ENCODE measurements at places on chromosomes 7 and 10.

GRCh38 chr7:25388681-25389080, 160.4 kb upstream of the NPVF start:
- no peak for DNase-seq

DNA sequence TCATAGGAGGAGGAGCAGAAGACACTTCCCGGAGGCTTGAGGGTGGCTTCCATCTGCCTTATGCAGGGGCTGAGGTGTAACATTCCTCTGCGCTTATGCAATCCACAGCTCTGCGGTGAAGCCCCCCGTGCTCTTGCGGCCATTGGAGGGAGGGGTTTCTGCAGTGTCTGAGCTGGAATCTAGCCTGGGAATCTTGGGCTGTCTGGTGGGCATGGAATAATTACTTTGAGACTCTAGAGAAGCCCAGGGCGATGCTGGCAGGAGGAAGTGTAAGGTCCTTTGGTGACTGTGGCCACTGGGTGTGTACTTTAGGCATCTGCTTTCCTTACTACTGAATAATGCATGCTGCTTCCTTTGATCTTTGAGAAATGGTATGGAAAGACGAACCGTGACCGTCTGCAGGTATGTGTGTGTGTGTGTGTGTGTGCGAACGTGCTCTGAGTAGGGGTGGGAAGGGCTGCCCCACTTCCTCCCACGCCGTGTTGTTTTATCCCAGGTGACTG, 181.0 kb downstream of the PRPF18 start:
- DNase-seq = no peak

GRCh38 chr7:93910076-93910994, 4.0 kb downstream of the GNGT1 start:
- no peak for DNase-seq

DNA sequence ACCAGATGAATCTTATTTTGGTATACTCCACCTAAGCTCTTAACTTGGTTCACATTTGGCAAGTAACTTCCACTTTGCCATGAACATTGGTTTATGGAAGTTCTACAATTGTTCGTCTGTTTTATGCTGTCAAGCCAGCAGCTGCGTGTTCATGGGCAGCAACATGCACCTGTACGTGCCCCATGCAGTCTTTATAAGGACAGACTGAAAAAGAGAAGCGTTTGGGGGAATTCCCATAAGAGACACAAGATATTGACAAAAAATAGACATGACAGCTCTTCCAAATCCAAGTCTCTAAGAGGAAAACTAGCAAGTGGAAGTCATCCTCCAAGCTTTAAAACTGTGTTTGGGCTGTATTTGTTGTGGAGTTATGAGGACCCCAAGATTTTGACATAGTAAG, 151.6 kb downstream of the SLC16A9 start:
- DNase-seq = no peak

GRCh38 chr10:121648059-121648458, 49.8 kb upstream of the FGFR2 start:
- no peak for DNase-seq

DNA sequence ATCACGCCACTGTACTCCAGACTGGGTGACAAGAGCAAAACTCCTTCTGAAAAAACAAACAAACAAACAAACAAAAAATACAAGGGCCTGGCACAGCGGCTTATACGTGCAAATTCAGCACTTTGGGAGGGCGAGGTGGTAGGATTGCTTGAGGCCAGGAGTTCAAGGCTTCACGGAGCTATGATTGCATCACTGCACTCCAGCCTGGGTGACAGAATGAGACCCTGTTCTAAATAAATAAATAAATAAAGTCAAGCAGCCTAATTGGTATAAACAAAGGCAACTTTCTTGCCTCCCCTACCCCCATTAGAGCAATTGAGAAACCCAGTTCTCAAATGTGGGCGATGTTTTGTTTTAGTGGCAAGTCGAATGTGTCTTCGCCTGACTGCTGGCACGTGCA, 26.3 kb upstream of the KPNA7 start:
- DNase-seq = no peak

GRCh38 chr7:92834507-92835260, 1.7 kb downstream of the CDK6 start:
- no peak for DNase-seq

- DNase-seq = peak; percentile 66
Measured at GRCh38 chr7:2519119-2519930, at the start of gene LFNG. Gene LFNG (plus strand): TSS chr7:2519774. CDS start chr7:2519862, 88 bp downstream.

DNA sequence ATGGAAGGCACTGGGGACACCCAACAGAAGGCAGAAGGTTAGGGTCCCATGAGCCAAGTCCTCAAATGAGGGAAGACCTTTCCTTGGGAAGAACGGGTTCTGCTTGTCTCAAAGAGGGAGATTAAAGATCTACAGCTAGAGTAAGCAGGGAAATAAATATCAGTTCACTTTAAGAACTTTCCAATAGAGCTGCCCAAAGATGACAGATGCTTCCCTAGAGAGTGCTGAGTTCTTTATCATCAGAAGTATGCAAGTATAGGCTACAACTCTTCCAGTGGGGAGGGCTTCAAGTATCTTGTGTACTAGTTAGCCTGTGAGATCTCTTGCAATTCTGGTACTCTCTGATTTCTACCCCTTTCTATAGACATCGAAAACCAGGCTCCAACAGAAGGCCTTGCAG, 39.4 kb downstream of the EMX2 start:
- DNase-seq = no peak

GRCh38 chr10:25441270-25441669, 266.5 kb downstream of the GPR158 start:
- DNase-seq = no peak

GRCh38 chr10:114057855-114058254, 14.2 kb downstream of the ADRB1 start:
- no peak for DNase-seq

- DNase-seq = no peak
Measured at GRCh38 chr10:127815147-127815546, 77.6 kb downstream of the CLRN3 start.

DNA sequence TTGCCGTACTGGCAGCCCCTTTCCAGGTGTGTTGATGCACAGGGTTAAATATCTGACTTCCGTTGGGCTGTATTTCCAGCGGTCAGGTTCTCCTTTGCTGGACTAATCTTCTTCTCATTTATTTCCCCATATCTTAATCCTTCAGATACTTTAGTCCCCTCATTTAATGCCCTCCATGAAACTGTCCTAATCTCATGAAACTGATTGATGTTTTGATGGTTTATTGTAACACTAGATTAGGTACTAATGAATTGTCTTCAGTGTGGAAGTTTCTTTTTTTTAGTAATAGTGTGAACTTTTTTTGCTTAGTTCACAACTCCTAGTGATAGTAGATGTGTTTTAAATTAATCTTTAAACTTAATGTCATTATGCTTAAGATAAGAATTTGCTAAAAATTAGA, 6.3 kb downstream of the CUL1 start:
- DNase-seq = no peak

DNA sequence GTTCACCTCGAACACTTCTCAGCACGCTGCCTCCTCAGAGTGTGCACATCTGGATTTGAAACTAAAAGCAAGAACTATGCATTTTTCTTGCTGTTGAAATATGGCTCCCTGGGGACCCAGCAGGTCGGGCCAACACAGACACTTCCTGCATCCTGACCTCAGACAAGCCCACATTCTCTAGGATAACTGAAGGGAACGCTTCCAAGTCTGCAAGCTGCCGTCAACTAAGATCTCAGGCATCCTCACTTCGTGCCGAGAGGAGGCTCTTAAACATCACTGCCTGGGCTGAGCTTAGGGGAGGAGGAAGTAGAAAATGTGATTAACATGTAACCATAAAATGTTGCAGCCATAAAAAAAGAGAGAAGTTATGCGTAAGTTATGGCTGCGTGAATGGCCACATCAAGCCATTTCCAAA, 65.5 kb downstream of the PYROXD2 start:
- no peak for DNase-seq

DNA sequence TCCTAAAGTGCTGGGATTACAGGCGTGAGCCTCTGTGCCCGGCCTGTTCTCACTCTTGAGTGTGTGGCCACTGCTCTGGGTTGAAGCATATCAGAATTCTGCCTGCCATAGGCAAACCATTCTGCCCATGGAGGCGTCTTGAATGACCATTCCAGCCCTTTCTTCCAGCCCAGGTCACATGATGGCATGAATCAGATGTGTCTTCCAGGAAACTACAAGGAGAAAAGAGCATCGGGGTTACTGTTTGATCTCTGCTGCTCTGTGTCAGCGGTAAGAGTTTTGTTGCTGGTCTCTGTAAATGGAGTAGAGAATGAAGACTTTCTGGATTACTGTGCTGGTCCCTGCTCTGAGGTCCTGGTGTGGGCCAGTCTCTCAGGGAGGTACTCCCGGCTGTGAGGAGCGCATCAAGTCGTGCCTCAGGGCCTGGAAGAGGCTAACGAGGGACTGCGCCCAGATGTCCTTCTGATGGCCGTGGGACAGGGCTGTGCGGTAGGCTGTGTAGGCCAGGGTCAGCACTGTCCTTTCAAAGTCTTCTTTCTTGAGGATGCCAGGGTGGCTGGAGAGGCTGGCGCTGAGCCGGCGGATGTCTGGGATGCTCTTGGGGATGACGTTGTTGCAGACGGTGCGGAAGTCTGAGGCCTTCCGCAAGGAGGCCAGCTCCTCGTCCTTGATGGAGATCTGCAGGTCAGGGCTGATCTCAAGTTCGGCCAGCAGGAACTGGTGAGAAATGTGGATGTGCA, 5.8 kb upstream of the SLC13A4 start:
- DNase-seq = no peak

DNA sequence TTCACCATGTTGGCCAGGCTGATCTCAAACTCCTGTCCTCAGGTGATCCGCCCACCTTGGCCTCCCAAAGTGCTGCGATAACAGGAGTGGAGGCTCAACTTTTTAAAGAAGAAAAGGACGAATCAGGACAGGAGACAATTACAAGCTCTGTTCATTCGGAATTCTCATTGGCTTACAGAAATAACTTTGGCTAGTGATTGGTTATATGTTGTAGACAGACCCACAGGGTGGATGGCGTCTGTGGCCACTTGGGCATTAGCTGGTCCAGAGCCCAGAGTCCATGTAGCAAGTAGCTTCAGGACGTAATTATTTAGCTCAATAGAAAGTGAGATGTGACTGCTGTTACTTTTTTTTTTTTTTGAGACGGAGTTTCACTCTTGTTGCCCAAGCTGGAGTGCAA, 160.5 kb upstream of the TNRC18 start:
- DNase-seq = no peak

- no peak for DNase-seq
Measured at GRCh38 chr10:90319188-90319914, 538.5 kb downstream of the HTR7 start.

DNA sequence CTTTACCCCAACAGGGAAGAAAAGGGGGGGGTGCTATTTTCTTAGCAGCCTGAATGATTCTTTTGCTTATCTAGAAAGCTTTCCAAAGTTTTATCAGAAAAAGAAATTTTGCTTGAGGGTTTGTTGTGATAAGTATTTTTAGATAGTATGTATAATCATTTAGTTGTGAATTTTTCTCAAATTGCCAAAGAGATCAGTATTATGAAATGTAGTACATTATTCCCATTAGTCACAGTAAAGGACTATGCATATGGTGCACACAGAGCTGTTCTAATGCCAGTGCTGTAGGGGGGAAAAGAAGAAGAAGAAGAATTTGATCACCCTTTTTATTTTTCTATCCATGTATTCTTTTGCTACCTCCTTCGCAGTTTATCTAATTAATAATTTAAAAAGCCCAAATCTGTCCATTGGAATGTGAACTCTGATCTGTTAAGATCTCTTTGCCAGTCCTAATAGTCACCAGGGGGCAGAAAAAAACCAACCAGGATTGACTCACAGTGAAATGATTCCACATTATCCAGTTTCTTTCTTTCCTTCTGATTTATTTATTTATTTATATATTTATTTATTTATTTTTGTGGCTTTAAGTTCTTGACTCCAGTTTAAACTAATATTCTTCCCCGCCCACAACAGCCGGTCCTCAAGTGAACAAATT, 4.7 kb downstream of the RBM20 start:
- no peak for DNase-seq

GRCh38 chr7:149199234-149199995, 4.1 kb downstream of the ZNF282 start:
- no peak for DNase-seq

DNA sequence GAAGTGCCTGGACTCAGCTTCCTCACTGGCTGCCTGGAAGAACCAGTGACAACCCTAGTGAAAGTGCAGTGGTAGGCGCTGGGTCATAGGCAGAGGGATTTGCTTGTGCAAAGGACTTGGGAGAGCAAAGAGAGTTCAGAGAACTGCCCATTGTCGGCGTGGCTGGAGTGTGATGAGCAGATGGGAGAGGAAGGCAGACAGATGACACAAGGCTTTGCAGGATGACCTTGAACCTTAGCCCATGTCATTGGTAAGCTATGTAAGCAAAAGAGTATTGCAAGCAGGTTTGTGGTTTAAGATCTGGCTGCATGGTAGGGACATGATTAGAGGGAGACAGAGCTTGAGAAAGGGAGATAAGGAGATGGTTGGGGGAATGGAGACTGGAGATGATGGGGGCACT, 35.3 kb upstream of the NOBOX start:
- DNase-seq = no peak

- no peak for DNase-seq
Measured at GRCh38 chr7:24740871-24741270, 16.4 kb downstream of the GSDME start.

GRCh38 chr10:113118882-113119281, 168.8 kb downstream of the TCF7L2 start:
- no peak for DNase-seq

GRCh38 chr10:62861507-62861906, 45.3 kb upstream of the EGR2 start:
- DNase-seq = no peak

DNA sequence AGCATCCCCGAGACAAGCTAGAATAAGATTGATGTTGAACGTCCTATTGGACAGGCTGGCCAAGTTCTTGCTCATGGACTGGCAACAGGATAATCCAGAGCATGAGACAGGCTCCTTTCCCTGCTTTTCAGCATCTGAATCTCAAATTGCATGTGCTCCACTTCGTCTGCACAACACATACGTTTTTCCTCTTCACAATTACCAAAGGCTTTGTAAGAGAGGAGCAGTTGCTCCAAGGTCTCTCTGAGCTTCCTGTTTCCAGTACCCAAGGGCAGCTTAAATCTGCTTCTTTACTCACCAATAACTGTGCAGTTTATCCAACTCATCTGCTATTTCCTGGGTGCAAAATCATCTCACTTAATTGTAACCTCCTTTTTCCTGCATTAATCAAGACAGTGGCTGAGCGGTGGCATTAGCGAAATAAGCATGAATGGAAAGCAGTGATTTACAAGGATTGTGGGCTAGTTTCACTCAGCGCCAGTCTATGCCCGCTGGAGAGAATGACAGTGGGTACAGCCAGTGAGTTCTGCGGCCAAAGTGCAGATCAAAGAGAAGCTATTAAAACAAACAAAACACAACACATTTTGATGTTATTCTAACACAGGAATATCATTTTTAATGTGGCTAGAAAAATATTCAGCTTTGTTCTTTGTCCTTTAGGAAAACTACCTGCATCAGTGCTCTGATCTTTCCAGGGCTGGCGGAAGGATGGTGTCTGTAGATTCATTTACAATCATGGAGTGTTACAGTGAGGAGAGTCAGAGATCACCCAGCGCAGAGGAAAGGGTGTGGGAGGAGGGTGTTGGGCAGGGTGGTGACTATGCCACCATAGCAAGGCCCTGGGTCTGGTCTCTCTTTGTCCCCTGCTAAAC, 79.8 kb downstream of the CHN2 start:
- DNase-seq = no peak
